ENCODE measurements at places on chromosomes 16 and 17.

- no peak for DNase-seq
These were observed 303.9 kb downstream of the C16orf95 start for GRCh38 chr16:87012954-87013938.

- no peak for DNase-seq
These were observed 59.3 kb upstream of the MRTFB start for GRCh38 chr16:14011846-14012245.

DNA sequence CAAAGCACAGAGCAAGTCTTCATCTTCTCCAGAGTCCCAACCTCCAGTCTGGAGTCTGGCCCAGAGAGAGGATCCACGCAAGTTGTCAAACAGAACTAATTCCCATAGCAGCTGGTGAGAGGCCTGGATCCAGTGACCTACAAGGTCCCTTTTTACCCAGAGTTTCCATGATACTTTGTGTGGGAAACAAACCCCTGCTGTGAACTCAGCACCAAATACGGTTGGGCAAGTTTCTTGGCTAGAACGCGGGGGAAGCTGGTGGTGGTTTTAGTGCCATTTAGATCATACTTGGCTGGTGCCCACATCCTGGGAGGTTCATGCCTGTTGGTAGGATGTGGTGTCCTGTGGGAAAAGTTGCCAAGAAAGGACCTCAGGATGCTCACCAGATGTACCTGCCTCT, 18.1 kb downstream of the TMC7 start:
- DNase-seq = no peak

GRCh38 chr16:79580453-79581191, 19.9 kb downstream of the MAF start:
- no peak for DNase-seq

GRCh38 chr17:70365091-70365583, 195.8 kb downstream of the KCNJ2 start:
- DNase-seq = no peak

GRCh38 chr17:46063241-46063640, 64.2 kb downstream of the STH start:
- no peak for DNase-seq

GRCh38 chr16:13915033-13915635, 4.8 kb upstream of the ERCC4 start:
- no peak for DNase-seq

DNA sequence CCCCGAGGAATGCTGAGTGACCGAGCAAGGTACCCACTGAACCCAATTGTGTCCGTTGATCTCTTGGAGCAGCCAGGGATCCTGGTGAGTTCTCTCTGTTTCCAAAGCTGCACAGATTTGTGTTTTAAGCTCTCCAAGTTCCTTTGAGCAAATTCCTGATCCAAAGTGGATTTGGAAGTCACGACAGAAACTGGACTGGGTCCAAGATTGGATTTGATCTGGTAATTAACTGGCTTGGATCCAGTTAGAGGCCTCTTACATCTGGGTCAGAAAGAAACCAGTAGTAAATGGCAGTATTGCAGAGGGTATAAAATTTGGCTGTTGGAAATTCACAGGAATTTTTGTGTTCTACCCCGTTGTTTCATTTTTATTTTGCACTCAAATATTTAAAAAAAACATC, 119.5 kb downstream of the PMP22 start:
- no peak for DNase-seq

- DNase-seq = no peak
These were observed 483.7 kb downstream of the SOX9 start for GRCh38 chr17:72604518-72604917.
